ENCODE measurements at places on chromosomes 6 and 20.

GRCh38 chr6:170031684-170032121 is 259.2 kb downstream of the DLL1 start:
- no peak for DNase-seq

GRCh38 chr6:136086686-136087085 is 163.4 kb downstream of the MTFR2 start:
- DNase-seq, result no peak

DNA sequence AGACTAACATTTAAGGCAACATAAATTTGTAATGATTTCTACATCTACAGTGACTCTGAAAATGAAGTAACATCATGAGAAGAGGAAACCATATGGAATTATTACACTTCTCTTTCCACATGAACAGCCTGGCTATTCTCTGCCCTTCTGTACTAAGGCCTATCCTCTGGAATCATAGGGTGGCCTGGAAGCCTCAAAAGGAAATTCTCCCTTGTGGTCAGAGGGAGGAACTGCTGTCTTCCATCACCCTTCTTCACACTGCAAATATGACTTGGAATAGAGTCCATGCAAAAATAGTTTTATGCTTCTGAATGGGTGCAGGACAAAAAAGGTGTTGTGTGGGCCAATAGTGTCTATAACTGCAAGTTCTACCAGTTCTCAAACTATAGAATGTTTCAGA is 44.6 kb upstream of the SH3BGRL2 start:
- no peak for DNase-seq

DNA sequence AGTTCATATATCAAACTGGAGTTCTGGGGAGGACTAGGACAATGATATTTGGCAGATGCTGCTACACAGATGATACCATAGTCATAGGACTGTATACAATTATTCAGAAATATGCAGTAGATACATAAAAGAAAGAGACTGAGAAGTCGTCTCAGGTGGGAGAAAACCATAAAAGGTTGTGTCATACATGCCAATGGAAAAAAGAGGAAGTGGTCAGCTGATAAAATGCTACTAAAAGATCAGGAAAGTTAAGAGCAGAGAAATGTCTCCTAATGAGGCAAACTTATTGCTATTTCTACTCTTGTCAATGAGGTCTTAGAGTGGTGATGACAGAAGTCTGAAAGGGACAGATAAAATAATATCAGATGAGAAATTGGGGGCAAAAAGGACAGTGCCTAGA is 407.6 kb downstream of the COL12A1 start:
- no peak for DNase-seq

- no peak for DNase-seq
Observed at GRCh38 chr20:31260326-31260932, 3.0 kb downstream of the DEFB115 start.

DNA sequence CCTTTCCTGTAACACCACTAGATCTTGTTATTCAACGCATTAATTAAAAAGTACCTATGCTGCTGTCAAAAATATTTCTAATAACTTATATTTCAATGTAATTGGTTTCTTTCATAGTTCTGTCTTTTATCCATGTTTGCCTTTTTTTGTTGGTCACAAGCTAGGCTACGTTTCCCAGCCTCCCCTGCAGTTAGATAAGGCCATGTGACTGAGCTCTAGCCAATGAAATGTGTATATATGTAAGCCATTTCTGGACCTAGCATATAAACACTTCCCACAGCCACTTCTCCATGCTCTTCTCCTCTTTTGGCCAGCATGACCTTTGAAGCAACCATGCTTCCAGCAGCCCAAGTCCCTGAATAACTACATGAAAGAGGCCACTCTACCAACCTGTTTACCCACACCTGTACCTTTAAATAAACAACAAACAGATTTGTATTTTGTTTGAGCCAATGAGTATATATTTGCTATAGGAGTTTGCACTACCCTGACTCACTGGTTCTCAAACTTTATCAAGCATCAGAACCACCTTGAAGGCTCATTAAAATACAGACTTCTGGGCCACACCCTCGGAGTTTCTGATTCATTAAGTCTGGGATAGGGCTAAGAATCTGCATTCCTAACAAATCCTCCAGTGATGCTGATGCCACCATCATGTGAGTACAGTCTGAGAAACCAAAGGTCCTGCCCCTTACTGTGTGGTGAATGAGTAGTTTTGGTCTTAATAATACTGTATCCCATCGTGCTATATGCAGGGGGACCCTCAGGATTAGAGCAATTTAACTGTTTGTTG is 45.6 kb upstream of the BEND6 start:
- no peak for DNase-seq

DNA sequence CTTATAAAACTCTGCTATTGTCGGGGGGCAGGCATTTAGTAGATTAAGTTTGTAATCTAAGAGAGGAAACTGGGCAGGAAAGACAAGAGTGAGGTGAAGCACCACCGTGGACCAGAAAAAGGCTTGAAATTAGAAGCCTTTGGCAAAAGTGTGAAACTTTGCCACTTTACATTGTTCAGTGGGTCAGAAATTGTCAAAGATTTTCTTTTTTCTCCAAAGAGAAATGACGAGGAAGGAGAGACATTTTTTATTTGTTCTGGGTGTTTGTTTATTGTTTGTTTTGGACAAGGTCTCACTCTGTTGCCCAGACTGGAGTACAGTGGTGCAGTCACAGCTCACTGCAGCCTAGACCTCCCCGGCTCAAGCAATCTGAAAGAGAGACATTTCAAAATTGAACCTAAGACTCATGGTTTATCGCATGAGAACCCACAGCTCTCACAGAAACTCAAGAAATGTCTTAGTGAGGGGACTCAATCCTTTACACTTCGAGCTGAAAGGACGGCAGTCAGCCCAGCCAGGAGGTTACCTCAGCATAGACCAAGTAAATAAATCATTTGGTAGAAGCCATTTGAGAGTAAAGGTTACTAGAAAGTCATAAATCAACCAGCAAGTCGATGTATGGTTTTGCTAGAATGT is 262.8 kb upstream of the TAB2 start:
- DNase-seq, result no peak

GRCh38 chr6:24859608-24860200 is 61.0 kb upstream of the ARMH2 start:
- DNase-seq, result no peak

DNA sequence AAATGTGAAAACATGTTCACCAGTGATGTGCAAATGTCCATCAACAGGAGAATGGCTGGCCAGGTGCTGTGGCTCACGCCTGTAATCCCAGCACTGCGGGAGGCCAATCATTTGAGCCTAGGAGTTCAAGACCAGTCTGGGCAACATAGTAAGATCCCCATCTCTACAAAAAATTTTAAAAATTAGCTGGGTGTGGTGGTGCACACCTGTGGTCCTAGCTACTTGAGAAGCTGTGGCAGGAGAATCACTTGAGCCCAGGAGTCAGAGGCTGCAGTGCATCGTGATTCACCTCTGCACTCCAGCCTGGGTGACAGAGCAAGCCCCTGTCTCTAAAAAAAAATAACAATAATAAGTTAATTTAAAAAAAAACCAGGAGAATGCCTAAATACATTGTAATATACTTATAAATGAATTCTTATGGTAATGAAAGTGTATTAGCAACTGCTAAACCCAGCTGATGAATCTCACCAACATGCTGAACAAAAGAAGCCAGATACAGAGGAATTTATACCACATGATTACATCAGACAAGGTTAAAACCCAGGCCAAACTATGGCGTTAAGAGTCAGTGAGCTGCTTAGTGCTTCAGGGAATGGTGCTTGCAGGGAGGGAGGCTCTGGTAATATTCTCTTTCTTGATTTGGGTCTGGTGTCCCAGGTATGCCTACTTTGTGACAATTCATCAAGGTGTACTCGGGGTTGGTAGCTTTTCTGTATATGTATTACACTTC is 36.4 kb downstream of the RPP40 start:
- DNase-seq, result no peak

DNA sequence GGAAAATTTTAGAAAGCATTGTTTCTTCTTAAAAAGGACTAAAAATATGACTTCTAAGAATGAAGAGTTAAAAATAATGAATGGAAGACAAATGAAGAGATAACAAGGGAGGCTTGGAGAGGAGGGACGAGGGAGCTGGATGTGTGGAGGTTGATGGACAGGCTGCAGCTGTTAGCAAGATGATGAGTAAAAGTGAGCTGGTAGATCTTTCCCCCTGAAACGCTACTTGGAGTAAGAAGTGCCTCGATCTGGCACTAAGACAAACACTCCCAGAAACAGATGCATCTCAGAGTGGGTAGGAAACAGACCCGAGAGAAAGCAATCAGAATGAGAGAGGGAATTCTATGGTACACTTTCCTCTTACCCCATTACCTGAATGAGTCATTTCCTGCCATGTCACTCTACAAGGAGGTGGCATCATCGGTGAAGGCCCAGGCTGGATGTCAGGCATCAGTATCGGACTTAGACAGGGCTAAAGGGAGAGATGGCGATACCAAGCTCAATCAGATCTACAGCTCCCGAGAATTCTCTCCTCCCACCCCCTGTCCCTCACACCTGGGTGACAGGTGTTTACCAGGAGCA is 154.1 kb upstream of the BMP2 start:
- DNase-seq, result no peak

- DNase-seq, result no peak
Observed at GRCh38 chr6:37007340-37008043, 2.0 kb downstream of the FGD2 start.

DNA sequence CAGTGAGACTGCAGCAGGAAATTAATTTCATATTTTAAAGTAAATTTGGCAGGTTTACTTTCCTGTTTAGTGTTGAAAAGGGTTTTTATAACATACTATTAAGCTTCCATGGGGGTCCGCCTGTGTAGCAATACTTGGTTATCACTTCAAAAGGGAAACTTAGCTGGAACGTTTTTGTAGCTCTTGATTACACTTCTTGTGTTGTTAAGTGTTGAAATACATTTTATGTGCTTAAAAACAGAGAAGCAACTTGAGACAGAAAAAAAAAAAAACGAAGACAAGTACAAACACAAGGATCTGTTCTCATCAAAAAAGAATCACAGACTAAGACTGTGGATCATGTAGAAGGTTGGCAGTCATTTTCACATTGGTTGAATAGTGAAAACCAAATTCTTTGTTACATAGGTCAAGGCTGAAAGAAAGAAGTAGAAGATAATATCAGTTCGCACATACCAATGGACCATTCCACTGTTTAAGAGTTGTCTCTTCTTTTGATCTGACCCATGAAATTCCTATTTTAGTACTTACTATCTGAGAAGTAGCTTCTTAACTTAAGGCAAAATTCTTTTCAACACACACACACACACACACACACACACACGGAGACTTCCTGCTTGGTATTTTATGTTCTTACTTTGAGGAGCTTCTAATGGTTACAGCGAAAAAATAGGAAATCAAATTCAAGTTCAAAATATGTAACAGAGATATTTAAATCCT is 113.9 kb upstream of the SLC35B3 start:
- no peak for DNase-seq

GRCh38 chr20:10557685-10558084 is 116.1 kb downstream of the JAG1 start:
- DNase-seq, result no peak

- DNase-seq, result no peak
Observed at GRCh38 chr6:40988634-40989033, 50.4 kb downstream of the UNC5CL start.

DNA sequence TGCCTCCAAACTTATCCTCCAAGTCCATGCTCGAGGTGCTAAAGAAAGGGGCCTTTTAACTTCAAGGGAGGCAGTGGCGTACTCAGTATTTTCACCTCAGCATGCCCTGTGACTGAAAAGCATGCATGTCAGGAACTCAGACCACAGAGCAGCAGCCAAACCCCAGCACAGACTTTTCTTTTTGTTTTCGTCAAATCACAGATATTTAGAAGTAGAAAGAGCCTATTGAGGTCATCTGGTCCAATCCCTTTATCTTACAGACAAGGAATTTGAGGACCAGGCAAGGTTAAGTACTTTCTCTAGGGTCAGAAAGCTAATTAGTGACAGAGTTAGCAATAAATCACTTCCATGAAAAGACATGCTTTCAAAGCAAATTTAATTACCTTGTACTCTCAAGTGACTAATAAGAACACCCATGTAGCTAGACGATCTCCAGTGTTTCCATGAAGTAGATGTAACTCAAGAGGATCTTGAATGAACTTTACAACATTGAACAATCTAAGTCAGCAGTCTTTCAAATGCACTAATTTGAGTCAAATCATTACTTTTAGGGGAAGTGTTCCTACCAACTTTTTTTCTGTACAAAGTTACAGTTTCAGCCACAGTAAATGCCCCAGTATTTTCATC is 35.9 kb downstream of the MOXD1 start:
- no peak for DNase-seq

DNA sequence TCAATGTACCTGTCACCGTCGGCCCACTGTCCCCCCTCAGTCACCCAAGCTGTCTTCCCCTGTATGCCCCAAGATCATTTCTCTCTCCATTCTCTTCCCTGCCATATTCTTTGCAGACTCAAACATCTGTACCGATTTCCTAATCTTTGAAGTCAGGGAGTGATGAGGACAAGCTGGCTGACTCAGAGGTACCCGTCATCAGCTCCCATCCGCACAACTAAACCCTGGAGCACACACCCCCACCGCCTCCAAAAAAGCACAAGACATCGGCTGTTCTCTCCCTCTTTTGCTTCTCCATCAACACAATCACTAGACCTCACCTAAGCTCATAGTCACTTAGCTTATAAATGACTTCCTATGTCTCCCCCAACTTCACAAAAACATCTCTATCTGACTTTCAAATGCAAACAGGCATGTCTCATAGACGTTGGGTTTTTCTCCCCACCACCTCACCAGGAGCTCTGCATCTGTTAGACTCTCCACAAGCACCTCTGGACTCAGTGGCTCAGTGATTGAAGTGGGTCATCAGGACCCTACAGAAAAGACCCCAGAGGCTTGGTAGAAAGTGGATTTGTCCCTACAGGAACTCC is 11.5 kb upstream of the NFATC2 start:
- DNase-seq, result no peak

- DNase-seq, result no peak
Observed at GRCh38 chr6:154230910-154231595, 125.5 kb downstream of the IPCEF1 start.

DNA sequence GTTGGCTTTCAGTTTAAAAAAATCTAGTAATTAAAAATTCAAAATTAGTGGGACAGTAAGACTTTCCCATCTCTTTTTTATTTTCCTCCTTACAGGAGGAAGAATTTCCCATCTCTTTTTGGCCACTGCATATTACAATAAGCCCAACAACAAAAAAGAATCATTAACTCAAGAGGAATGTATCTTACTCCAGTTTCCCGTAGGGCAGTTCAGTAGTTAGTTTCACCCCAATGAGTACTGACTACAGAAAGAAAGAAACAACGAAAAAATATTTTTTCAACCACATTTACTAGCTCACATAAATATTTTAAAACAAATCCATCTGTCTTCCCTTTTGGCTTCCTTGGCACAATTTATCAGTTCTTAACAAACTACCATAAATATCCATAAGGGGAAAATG is 14.9 kb upstream of the BLOC1S5 start:
- DNase-seq, result no peak

DNA sequence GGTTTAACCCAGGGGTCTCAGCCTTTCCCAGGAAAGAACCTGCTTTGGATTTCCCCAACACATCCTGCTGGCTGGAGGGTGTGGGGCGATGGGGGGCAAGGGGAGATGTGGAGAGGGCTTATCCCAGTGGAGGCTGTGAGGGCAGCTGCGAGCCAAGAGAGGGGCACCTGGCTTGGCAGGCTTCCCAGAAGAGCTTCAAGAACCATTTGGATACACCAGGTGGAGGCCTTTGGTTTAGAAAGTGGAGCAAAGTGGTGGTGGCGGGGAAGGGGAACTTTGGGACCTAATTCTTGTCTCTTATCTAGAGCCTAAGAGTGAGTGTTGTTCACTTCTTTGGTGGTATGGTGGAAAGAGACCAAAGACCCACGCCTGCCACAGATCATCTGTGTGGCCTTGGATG is 12.4 kb downstream of the CD40 start:
- no peak for DNase-seq

- no peak for DNase-seq
Observed at GRCh38 chr6:166825553-166826145, 130.7 kb downstream of the RNASET2 start.
